Renal pelvis (tissue), 12 donors: ENCODE measurements at places on chromosomes 12 and 14. TPM values are rescaled to one million over a fixed set of nuclear protein-coding genes. Genes with fewer than 3 reads are reported as not detected.

DNA sequence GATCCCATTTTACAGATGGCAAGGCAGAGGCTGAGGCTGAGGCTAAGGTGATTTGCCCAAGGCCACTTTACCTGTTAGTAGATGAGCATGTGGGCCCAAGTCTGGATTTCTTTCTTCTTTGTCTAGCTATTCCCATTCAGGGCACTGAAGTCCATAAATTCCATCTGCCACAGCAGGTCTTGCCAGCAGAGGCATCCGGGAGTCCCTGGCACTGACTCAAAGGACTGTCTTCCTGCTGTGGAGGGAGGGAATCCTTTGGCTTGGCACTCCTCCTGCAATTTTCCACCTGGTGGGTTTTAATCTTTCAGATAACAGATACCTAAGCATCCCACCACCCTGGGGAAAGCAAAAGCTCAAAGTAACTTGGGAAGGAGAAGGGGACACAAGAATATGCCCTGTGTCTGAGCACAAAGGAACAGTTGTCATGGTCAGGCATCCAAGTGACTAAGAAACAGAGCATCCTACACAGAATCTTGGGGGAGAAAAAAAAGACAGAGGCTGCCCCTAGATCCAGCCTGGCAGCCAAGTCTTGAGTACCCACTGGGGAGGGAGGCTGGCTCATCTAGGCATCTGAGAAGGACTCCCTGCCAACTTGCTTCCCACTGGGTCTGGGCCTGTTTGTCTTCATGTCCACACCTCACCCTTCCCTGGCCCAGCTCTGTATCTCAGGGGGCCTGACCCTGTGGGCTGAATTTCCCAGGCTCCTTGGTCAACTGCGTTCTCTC, 35.6 kb upstream of the CMKLR1 start:
- DNase-seq: no peak

- DNase-seq: no peak
Observed at GRCh38 chr14:96881713-96882112, 84.5 kb downstream of the VRK1 start.

- DNase-seq: no peak
Observed at GRCh38 chr14:81474148-81474492, 59.5 kb downstream of the SEL1L start.

GRCh38 chr12:122205053-122205925, 1.8 kb downstream of the B3GNT4 start:
- no peak for DNase-seq

DNA sequence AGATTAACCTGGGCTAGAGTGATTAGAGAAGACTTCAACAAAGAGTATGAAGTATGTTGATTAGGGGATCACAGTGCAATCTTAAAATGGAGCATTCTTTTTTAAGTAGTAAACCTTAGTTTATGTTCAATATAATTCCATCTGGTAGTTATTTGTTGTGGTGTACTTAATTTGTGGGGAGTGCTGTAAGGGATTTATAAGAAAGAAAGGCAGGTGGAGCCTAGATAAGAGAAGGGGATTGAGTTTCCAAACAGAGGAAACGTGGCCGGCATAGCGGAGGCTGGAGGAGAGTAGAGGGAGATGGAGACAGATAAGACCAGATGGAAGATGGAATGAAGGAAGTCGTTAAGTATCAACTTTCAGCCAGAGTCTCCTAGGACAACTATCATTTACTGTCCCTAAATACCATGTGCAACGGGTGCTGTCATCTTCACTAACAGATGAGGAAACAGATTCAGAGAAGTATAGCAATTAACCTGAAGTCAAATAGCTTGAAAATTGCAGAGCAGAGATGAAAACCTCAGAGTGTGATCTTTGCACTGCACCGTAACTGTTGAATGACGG, 38.1 kb downstream of the GOLGA5 start:
- DNase-seq: no peak

DNA sequence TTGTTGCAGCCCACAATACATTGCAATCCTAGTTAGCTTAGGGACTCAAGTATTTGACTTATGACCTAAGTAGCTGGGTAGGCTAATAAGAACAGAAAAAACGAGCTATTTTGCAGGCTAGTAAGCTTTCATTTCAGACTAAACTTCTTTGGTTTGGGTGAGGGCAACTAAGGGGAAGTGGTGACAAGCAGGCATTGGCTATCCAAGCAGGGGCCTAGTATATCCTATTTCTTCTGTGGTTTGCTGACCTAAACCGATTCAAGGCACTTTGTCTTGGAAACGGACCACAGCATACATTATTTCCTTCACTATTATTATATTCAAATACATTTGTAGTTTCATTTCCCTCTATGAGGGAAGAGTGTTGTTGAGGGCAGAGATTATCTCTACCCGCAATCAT, 21.6 kb upstream of the SLC5A8 start:
- DNase-seq: no peak

GRCh38 chr14:22939684-22940083, 10.5 kb upstream of the PRMT5 start:
- no peak for DNase-seq

GRCh38 chr12:111638556-111638955, 39.4 kb upstream of the ATXN2 start:
- no peak for DNase-seq

DNA sequence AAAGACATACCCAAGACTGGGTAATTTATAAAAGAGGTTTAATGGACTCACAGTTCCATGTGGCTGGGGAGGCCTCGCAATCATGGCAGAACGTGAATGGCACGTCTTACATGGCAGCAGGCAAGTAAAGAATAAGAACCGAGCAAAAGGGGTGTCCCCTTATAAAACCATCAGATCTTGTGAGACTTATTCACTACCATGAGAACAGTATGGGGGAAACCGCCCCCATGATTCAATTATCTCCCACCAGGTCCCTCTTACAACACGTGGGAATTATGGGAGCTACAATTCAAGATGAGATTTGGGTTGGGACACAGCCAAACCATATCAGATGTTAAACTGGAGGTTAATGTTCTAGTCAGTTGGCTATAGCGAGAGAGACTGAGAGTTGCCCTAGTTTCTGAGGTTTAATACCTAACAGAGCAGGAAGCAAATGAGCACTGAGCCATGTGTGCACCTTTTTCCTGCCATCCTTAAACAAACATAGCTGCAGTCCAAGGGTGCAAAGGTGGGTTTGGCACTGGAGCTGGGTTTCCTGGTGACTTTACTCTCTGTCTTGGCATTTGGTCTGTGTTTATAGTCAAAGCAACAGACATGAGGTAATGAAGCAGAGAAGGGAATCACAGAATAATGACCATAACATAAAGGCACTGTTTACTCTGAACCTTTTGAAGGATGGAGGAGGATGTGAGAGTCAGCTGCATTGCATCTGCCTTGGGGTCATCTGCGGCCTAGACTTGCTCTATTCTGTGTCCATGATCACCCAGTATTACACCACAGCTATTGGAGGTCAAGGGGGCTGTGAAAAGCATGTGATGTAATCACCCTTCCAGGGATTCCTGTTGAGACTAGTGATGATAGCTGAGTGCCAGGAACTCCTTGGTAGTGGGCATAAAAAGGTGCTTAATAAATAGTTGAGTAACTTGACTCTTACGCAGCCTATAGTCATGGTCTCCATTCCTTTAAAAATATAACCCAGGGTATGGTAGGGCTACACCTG, 83.6 kb upstream of the USP44 start:
- DNase-seq: no peak

GRCh38 chr12:84741031-84741430, 171.6 kb downstream of the SLC6A15 start:
- no peak for DNase-seq

DNA sequence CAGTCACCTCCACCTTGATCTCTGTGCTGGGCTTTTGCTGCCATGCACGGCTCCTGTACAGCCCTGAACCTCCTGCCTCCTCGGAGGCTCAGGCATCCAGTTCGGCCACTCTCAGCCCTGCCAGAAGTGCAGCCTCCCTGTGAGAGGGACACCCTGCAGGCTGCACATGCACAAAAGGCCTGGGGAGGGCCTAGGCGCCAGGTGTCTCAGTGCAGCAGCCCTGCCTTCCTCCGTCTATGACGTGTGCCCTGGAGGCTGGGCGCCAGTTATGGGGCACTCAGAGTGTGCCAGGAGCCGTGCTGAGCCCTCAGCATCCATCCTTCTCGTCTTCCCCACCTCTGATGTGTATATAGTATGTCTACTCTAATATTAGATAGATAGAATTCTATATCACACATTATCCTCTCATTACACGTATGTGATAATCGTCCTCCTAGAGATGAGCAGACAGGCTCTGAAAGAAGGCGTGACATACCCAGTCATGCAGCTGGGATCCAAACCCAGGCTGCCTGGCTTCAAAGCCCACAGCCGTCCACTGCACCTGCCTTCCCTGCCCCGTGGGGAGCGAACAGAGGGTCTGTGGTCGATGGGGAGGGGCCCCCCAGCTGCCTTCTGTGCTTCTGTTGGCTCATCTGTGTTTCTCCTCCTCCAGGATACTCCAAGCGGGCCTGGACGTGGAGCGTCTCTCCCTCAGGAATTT, 101.1 kb downstream of the B4GALNT3 start:
- no peak for DNase-seq

DNA sequence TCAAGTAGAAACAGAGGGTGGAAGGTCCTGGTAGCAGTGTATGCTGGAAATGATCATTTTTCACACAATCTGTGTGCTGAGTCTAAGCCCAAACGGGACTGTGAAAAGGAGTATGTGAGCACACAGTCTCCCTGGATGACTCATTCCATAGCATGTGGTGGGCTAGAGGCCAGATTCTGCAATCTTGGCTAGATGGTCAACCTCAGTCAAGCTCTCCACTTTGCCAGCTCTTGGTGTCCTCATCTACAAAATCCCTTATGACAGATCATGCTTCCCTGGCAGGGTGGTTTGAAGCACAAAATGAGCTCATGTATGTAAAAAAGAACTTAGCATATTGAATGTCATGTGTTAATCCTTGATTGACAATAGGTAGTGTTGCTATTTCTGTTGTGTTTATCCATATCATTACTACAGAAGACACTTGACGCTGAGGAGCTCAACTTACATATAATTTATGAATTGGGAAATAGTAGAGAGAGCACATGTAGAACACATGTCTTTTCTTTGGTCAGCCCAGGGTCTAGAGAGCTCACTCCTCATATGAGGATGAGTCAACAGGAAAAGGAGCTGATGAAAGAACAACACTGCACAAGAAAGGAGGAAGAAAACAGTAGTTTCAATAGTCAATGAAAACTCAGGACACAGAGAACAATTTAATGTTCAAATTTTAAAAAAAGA, 517.5 kb downstream of the BCL11B start:
- no peak for DNase-seq

DNA sequence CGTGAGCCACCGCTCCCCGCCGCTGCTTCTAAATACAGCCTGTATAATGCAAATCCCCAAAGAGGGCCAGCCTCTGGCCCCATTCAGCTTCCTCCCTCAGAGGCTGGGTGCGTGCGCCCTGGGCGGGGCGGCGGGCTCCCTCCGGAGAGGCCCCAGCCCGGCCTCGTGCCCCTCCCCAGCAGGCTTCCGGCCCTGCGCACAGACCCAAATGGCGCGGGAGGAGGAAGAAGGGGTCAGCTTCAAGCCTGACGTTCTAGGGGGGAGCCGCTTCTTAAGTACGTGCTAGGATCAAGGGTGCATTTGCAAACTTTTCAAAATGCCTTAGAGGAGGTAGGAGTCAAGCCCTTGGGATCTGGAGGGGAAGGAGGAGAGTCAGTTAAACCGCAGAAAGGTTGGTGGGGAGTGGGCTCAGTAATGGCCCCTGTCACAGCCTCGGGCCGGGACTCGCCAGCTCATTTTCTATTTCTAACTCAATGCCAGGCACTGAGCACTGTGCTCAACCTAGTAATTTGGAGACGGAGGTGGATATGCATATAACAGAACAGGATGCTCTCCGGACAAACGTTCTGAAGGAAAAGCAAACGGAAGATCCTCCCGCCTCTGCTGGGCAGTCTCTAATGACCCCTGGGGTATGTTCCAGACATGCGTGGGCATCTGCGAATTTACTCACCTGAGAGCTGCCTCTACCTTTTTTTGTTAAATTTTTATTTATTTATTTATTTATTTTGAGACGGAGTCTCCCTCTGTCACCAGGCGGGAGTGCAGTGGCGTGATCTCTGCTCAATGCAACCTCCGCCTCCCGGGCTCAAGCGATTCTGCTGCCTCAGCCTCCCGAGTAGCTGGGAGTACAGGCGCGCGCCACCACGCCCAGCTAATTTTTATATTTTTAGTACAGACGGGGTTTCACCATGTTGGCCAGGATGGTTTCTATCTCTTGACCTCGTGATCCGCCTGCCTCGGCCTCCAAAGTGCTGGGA, 32.3 kb downstream of the NINJ2 start:
- no peak for DNase-seq

- DNase-seq: no peak
Observed at GRCh38 chr12:123024819-123025391, 44.4 kb downstream of the ARL6IP4 start.

DNA sequence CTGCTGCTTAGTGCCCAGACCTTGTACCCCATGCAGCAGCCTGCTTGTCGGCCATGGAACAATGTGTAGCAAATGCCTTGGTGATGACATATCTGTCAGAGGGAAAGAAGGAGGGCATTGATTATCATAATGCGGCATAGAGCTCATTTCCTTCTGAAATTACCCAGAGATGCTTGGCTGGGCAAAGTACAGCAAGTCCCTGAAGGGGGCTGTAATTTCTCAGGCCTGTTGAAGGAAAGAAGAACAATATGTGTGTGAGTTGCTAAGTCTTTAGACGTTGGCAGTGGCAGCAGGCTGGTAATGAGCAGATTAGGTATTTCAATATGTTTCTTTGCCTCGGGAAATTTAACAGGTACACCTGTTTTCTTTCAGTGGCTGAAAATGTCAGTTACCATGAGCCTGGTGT, 128.6 kb downstream of the CRADD start:
- no peak for DNase-seq

DNA sequence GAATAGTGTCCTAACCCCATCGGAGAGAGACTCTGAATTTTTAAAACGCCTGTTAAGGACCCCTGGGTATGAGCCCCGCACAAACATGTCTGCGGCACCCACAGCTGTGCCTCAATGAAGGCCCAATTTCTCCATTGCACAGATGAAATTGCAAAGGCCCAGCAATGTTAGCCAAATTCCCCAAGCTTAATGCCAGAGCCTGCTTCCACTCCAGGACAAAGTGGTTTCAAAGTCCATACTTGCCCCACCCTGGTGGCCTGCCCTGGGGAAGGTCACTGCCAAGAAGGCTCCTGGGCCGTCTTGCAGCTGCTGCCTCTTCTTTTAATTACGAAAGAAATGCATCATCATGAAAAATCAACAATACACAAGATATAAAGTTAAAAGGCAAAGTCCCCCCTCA, 1179.7 kb downstream of the VRK1 start:
- no peak for DNase-seq

DNA sequence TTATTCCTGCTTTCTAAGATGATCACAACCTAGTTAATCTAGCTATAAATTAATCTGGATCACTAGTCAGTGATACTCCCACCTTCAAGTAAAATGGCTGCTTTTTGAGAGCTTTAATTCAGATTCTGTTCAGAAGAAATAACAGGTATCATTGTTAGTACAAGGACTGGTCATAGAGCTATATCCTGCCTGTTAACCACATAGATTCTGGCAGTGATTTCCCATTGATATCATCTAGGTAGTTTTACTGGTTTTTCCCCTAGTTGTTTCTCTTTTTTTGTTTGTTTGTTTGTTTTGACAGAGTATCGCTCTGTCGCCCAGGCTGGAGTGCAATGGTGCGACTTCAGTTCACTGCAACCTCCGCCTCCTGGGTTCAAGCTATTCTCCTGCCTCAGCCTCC, 39.0 kb upstream of the HIF1A start:
- DNase-seq: no peak

The ALG10B gene
- 13.8 TPM for polyA plus RNA-seq

The SLC7A7 gene
- 130 TPM for polyA plus RNA-seq

The KRT3 gene
- not detected for polyA plus RNA-seq

The ABCD4 gene
- 149 TPM for polyA plus RNA-seq

The SMCO2 gene
- polyA plus RNA-seq: 0.92 TPM

The KRT79 gene
- not detected for polyA plus RNA-seq

The PLBD1 gene
- 48.3 TPM for polyA plus RNA-seq

The NAA25 gene
- 18.6 TPM for polyA plus RNA-seq

The FAM90A1 gene
- polyA plus RNA-seq: 1.6 TPM
